ENCODE measurements at places on chromosomes 16 and 17.
A peak's percentile ranks its signal among the peaks of the same experiment; 100 is the strongest.

DNA sequence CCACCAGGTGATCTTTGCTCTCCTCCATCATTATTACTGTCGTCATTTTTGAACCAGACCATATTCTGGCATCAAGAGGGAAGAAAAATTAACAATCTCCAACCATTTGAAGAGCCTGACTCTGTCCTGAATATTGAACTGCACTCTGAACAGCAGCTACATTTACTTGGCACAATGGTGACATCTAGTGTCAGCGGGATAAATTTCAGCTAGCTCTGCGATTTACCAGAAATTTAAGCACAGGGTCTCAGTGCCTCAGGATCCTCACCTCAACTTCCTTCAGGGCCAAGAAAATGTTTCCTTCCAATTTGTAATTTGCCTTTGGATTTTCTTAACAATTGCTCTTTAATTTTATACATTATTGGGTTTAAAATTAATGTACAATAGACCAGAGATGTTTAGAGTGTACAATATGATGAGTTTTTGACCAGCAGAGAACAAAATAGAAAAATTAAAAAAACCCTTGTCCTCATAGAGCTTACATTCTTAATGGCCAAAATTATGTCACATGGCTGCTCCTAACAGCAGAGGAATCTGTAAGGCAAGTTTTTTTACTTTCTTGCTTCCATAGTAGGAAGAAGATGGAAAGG is 10.7 kb upstream of the ZNF19 start:
- ATAC-seq: peak; percentile 88

GRCh38 chr17:30449480-30449879 is 27.7 kb upstream of the GOSR1 start:
- no peak for ATAC-seq

- ATAC-seq: no peak
Measured at GRCh38 chr17:82365606-82366295, 5.8 kb upstream of the UTS2R start.

GRCh38 chr16:23387666-23388065 is 65.3 kb downstream of the COG7 start:
- no peak for ATAC-seq

GRCh38 chr16:82360024-82360783 is 190.2 kb upstream of the MPHOSPH6 start:
- no peak for ATAC-seq

DNA sequence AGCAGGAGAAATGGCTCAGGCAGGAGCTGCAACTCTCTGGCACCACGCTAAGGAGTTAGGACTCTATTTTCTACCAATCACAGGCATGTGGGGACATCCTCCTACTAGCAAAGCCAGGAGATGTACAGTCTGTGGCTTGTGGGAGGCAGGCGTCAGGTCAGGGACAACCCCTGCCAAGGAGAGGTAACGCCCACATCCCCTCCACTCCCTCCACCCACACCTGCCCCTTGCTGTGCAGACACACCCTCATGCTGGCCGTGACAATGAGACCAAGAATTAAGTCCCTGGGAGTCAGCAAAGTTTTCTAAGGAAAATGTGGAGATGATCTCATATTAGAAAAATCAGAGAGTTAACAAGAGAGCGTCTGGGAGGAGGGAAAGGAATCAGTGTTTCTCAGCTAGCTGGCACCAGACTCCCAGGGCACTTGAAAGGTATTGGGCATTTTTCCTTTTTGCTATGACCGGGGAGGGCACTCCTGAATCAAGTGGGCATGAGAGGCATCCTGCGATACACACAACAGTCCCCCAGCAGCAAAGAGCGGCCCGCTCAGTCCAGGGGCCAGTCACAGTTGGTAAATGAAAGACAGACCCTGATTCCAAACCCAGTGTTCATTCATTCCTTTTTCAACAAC is 87.3 kb upstream of the RPL38 start:
- ATAC-seq: no peak

DNA sequence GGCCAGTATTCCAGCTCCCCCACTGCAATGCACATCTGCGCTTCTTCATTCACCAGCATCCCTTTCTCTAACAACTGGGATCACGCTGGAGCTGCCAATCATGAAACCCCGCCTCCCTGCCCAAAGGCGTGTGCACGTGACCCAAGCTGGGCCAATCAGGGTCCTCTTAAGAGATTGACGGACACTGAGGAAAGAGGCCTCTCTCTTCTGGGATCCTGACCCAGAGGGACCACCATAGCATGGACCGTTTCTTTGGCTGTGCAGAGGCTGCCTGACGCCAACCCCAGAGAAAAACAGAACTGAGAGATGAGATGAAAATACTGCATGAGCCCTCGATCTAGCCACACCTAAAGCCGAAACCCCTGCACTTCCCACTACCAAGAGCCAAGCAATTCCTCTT is 32.0 kb downstream of the COTL1 start:
- ATAC-seq: peak; percentile 46

DNA sequence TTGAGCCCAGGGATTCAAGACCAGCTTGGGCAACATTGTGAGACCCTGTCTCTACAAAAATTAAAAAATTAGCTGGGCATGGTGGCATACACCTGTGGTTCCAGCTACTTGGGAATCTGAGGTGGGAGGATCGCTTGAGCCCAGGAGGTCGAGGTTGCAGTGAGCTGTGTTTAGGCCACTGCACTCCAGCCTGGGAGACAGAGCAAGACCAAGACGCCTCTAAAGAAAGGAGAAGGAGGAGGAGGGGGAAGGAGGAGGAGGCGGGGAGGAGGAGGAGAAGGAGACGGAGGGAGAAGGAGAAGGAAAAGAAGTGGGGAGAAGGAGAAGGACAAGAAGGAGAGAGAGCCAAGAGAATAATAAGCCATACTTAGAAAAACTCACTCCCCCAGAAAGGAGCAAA is 35.9 kb downstream of the STXBP4 start:
- no peak for ATAC-seq

DNA sequence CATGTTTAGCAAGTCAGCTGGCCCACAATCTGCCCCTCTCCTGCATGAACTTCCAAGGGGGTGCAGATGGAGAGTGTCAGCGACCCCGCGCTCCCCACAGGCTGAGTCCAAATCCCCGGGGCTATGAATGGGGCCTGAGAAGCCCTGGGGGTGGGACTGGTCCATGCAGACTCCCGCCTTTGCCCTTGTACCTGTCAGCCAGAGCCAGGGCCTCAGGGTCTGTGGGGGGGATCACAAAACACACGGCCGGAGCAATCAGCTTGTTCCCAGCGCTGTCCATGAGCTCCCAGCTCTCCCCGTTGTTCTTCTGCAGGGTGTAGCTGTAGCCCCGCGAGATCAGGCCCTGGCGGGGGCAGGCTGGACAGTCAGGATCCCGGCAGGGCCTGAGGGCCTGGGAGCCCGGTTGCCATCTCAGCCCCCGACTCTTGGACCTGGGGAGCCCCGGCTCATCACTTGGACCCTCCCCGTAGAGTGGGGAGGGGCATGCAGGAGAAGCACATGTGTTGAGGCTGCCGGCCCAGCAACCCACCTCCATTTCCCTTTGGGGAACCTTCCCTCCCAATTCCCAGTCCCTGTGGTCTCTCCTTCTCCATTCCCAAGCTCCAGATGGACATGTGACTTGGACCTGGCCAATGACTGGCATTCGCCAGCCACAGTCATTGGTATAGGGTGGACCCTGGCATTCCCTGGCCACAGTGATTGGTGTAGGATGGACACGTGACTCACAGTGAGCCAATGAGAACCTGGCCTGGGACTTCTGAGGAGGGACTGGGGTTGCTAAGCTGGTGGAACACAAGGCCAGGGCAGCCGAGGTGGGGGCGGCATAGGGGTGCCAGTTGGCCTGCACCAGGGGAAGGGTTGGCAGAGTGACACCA is 42.4 kb downstream of the PPL start:
- ATAC-seq: peak; percentile 41

Data from SK-N-SH treated with all-trans-retinoic acid at 6 μM for 48 hours (cell line).